ENCODE measurements at places on chromosomes 16 and 17. TPM values are rescaled to one million over a fixed set of nuclear protein-coding genes. Genes with fewer than 3 reads are reported as not detected.

GRCh38 chr16:78283548-78284251, 184.2 kb downstream of the WWOX start:
- no peaks in the 10 kb centered on the region for H3K4me1 ChIP-seq
- no peak overlapping the region for H3K27ac ChIP-seq
- H3K36me3 ChIP-seq: no peaks in the 10 kb centered on the region
- H3K4me3 ChIP-seq: no peak overlapping the region
- H3K27me3 ChIP-seq: no peaks in the 10 kb centered on the region

- no peak overlapping the region for H3K27ac ChIP-seq
- no peak overlapping the region for H3K4me3 ChIP-seq
- H3K27me3 ChIP-seq: no peaks in the 10 kb centered on the region
- peaks cover 24% of the 10 kb centered on the region for H3K4me1 ChIP-seq
These were observed 23.1 kb downstream of the GPT2 start for GRCh38 chr16:46907061-46907774.

DNA sequence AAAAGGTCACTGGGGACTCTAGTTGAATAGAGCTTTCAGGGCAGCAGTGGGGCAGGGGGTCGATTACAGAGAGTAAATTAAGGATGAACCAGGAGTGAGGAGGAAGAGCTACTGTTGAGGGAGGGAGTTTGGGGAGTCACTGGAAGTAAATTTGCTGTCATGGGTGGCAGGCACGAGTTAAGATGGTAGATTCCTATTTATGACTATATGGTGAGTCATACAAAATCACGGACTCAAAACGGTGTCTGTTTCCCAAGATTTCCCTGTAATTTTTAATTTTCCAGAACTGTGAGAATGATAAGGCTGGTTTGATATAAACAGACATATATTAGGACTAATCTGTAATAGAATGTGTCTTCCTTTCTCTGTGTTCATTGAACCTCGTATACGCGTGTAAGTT, 287.6 kb upstream of the GOT2 start:
- no peak overlapping the region for H3K4me3 ChIP-seq
- H3K27me3 ChIP-seq: no peaks in the 10 kb centered on the region
- no peak overlapping the region for H3K27ac ChIP-seq

DNA sequence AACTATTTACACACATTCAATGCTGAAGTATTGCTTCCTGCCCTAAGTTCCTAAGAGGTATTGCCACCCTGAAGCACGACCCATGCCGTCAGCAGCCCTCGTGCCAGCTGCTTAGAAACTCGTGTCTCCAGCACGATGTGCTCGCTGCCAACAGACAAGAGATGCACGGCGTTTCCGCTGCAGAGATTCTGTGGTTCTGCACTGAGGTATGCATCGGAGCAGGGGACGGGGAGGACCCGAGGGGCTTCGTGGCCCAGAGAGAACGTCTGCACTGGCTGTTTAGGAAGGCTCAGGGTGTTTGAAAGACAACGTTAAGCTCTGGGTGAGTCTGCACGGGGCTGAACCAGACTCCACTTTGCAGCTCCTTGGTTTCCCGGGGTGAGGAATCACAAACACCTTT, 82.7 kb upstream of the CREBBP start:
- H3K36me3 ChIP-seq: peaks cover 3% of the 10 kb centered on the region
- no peak overlapping the region for H3K4me3 ChIP-seq
- peaks cover 2% of the 10 kb centered on the region for H3K27me3 ChIP-seq
- H3K4me1 ChIP-seq: peaks cover 22% of the 10 kb centered on the region
- H3K27ac ChIP-seq: no peak overlapping the region

GRCh38 chr16:3029491-3030221, 5.8 kb downstream of the THOC6 start:
- peaks cover 14% of the 10 kb centered on the region for H3K36me3 ChIP-seq
- H3K27me3 ChIP-seq: peaks cover 41% of the 10 kb centered on the region
- peaks cover 46% of the 10 kb centered on the region for H3K4me1 ChIP-seq
- peak overlapping the region; percentile 67 for H3K27ac ChIP-seq
- peak; percentile 75 for DNase-seq

DNA sequence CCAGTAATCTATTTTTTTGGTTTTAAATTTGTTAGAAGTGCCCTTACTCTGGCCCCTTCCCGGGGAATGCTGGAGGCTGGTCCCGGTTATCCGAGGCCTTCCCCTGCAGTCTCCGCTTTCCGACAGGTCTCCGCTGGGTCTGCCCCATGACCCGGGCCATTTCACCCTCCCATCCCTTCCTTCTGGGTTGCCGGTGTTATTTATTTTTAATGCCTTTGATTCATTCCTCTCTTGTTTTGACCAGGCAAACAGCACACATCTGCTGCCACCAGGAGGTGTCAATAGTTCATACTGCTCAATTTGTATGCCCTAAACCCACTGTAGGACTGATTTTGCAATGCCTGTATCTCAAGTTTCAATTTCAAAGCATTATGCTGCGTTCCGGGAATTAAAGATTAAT, 113.2 kb upstream of the IRX5 start:
- no peaks in the 10 kb centered on the region for H3K27me3 ChIP-seq
- no peak overlapping the region for H3K4me3 ChIP-seq
- no peak for DNase-seq
- H3K27ac ChIP-seq: no peak overlapping the region

GRCh38 chr17:40884708-40885512, at the start of gene KRT20:
Gene KRT20 (minus strand): TSS chr17:40885242. CDS start chr17:40885185, 57 bp downstream.
- H3K36me3 ChIP-seq: no peaks in the 10 kb centered on the region
- no peaks in the 10 kb centered on the region for H3K4me1 ChIP-seq
- H3K27ac ChIP-seq: no peak within 1 kb of the TSS
- peaks cover 31% of the 10 kb centered on the region for H3K27me3 ChIP-seq
- DNase-seq: no peak

DNA sequence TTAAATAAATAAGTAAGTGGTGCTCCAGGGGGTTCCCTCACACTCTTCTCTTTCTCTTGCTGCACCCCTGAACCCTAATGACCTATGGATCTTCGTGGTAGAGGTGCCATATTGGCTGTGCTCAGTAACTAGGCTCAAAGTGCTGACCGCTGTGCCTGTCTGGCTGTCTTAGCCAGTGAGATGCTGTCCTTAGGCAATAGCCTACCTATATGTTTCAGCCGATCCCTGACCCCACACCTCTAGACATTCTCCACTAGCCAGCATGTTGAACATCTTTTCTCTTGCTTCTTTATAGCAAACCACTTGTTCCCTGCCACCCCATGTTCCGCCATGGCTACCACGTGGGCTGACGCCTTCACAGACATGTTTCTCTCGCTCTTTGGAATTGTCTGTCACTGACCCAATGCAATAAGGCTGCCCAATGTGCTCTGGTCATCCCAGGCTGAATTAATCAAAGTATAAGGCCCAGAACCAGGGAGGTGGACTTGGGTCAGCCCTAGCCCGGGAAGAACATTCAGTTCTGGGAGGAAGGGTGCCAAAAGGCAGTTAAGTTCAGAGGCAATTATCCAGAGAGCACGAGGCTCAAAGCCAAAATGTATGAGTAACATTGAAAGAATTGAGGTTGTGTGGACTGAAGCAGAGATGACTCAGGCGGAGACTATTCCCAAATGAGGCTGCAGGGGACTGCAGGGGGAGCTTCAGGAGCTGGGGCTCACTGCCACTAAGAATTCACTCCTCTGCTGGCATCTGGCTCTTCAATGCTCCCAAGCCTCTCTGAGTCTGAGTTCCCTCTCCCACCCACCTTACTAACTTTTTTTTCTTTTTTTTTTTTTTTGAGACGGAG, 28.7 kb upstream of the TNRC6A start:
- H3K4me1 ChIP-seq: no peaks in the 10 kb centered on the region
- no peaks in the 10 kb centered on the region for H3K36me3 ChIP-seq
- no peak overlapping the region for H3K4me3 ChIP-seq
- DNase-seq: no peak
- H3K27ac ChIP-seq: no peak overlapping the region

- no peak overlapping the region for H3K4me3 ChIP-seq
- H3K36me3 ChIP-seq: no peaks in the 10 kb centered on the region
- H3K27me3 ChIP-seq: peaks cover 25% of the 10 kb centered on the region
- no peak overlapping the region for H3K27ac ChIP-seq
- DNase-seq: no peak
These were observed 823 bp upstream of the ZNF469 start for GRCh38 chr16:88381820-88382451.

DNA sequence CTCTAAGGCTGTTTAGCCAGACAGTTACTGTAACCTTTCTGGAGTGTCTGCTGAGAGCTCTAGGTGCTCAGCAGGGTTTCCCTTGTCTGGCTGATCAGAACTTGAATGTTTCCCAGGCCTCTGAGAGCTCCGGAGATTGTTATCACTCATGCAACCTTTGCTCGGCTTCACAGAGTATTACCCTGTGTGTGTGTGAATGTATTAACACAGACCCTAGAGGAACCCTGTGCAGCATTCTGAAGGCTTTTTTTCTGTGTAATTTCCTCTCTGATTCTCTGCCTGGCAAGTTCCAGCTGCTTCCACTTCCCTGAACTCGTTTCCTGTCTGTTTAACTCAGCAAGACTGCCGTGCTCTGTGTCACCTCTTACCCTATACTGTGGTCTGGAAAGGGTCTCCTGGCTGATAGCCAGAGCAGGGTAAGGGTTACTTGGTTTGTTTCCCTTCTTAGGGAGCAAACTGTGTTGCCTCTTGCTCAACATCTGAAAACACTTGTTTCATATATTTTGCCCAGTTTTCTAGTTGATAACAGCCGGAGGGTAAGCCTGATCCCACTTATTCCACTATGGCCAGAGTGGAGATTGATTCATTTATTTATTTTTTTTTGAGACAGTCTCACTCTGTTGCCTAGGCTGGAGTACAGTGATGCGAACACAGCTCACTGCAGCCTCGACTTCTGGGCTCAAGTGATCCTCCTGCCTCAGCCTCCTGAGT, 21.7 kb downstream of the PRMT7 start:
- peaks cover 34% of the 10 kb centered on the region for H3K36me3 ChIP-seq
- H3K27ac ChIP-seq: peak overlapping the region; percentile 47
- no peaks in the 10 kb centered on the region for H3K27me3 ChIP-seq

GRCh38 chr17:28206292-28206691, 112.7 kb upstream of the TMEM97 start:
- DNase-seq: no peak
- no peak overlapping the region for H3K4me3 ChIP-seq
- H3K27me3 ChIP-seq: peaks cover 12% of the 10 kb centered on the region
- H3K4me1 ChIP-seq: no peaks in the 10 kb centered on the region
- H3K27ac ChIP-seq: no peak overlapping the region

DNA sequence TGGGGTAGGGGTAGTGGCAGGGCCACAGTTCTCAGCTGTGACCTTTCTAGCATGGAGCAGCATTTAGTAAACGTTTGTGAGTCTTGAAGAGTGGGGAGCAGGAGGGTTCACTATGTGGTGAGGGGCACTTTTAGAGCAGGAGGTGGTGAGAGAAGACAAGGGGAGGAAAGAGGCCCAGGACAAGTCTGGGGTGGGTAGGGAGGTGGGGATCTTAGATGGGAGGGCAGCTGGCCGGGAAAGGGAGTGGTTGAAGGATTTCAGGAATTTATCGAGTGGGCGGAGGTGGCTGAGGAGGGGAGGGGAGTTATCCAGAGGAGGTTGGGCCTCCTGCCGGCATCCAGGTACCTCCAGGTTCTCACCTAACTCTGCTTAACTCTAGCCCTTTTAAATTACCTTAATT, 1.9 kb downstream of the CLEC16A start:
- peaks cover 3% of the 10 kb centered on the region for H3K36me3 ChIP-seq
- peaks cover 73% of the 10 kb centered on the region for H3K4me1 ChIP-seq
- no peak for DNase-seq
- H3K4me3 ChIP-seq: peak overlapping the region; percentile 78
- H3K27ac ChIP-seq: no peak overlapping the region

GRCh38 chr17:56756536-56756935, 77.2 kb downstream of the C17orf67 start:
- peaks cover 10% of the 10 kb centered on the region for H3K27me3 ChIP-seq
- H3K4me3 ChIP-seq: no peak overlapping the region
- peaks cover 3% of the 10 kb centered on the region for H3K4me1 ChIP-seq
- no peak for DNase-seq

DNA sequence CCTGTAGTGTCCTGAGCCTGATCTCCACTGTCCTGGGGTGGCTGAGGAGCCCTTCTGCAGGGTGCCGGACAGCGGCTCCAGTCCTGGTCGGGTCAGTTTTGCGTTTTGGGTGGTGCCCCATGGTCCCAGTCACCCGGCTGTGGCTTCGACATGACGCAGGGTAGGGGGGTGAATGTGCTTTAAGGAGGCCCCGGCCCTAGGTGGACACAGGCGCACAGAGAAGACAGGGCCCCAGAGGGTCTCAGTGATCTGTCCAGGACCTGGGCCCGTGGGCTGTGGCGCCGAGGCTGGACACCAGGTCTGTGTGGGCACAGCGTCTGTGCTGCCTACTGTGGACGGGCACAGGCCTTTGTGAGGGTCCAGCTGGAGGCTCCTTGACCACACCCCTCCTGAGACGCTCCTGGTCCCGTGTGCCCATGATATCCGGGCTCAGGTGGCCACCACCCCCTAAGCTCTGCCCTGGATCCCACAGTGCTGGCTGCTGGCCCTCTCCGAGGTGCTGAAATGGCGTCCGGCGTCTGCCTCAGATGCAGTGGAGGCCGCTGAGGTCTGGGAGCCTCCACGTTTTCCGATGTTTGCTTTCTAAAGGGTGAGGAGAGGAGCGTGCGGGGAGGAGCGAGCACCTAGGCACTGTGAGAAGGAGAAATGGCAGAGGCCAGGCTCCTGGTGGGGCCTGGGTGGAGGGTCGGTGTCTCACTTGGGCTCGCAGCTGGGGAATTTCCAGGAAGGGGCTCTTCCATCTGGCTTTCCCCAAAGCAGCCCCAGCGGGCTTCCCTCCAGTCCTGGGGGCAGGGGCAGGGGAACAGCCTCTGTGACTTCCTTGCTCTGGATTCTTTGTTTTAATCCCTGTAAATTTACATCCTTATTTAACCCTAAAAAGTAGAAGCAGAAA, 56.1 kb upstream of the ACSF3 start:
- no peak overlapping the region for H3K27ac ChIP-seq
- peaks cover 2% of the 10 kb centered on the region for H3K4me1 ChIP-seq
- peak; percentile 47 for DNase-seq
- H3K27me3 ChIP-seq: peaks cover 4% of the 10 kb centered on the region
- no peaks in the 10 kb centered on the region for H3K36me3 ChIP-seq

Gene PRR14
- total RNA-seq: 86.1 TPM

Gene CCL17
- total RNA-seq: not detected

Gene SSTR5
- total RNA-seq: not detected

Gene LGALS9
- total RNA-seq: 238 TPM

Gene DVL2
- 47.2 TPM for total RNA-seq

Gene PLEKHH3
- 3.1 TPM for total RNA-seq

Gene CRK
- total RNA-seq: 19.9 TPM

All from activated CD4-positive, alpha-beta memory T cell treated with anti-CD3 and anti-CD28 coated beads, Interleukin-2, amount 10 ng/mL, durations not matched to agents 7 days and 5 days (primary cell).